ENCODE measurements at places on chromosomes 4 and X.

- no peak for DNase-seq
Measured at GRCh38 chr4:61507091-61507490, 307.0 kb downstream of the ADGRL3 start.

GRCh38 chrX:37060999-37061398 lies 52.8 kb downstream of the FAM47C start:
- no peak for DNase-seq

GRCh38 chr4:174575436-174575835 lies 53.1 kb upstream of the HPGD start:
- DNase-seq: no peak

DNA sequence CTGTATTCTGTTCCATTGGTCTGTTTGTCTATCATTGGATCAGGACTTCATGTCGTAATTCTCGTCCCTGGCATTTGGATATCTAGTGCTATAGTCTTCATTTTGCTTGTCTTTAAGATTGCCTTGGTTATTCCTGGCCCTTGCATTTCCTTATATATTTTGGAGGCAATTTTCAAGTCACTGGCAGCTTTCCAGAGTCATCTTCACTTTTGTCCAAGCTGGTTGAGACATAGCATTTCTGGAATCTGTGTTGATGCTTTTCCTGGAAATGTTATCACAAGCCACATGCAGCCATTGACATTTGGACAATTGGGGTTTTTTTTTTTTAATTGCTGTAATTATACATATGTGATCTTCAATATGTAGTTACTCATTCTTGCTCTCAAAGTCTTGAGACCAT lies 45.2 kb upstream of the HGFAC start:
- no peak for DNase-seq

DNA sequence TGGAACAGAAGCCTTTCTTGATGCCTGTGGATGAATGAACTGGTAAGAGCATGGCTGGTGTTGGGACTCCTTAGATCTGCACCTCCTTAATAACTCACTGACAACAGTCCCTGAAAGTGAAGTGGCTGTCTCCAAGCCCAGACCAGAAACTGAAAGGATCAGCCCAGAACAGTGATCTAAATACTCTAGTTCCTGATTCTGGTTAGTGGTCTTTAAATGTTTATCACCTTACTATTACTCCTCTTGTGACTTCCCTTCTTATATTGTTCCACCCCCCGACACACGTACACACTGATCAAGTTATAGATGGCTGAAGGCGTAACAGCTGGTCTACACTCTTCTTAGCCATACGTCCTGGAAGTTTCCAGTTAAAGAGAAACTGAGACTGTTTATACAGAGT lies 33.8 kb upstream of the ARMCX2 start:
- no peak for DNase-seq

- no peak for DNase-seq
Measured at GRCh38 chr4:80186676-80187075, 10.6 kb upstream of the PRDM8 start.

GRCh38 chr4:73501664-73502265 lies 20.2 kb downstream of the AFM start:
- DNase-seq: no peak

DNA sequence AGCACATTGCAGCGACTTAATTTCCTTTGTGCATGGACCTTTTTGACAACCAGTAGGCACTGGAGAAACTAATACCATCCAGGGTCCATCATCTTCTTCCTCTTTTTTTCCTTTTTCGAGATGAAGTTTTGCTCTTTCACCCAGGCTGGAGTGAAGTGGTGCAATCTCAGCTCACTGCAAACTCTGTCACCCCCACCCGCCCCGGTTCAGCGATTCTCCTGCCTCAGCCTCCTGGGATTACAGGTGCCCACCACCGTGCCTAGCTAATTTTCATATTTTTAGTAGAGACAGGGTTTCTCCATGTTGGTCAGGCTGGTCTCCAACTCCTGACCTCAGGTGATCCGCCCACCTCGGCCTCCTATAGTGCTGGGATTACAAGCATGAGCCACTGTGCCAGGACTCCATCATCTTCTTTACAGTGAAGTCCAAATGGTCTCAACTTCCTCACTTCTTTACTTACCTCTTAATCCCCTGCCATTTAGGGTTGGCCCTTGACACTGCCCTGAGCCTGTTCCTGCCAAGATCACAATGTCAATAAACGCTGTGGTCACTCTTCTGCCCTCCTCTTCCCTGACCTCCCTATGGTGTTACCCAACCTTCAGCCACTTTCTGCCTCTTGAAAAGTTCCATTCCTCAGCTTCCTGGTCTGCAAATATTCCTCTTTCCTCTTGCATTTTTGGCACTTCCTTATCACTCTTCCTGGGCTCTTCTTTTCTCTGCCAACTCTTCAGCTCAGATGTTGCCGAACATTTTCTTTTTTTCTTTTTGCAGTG lies 119.8 kb upstream of the SLC34A2 start:
- DNase-seq: no peak

DNA sequence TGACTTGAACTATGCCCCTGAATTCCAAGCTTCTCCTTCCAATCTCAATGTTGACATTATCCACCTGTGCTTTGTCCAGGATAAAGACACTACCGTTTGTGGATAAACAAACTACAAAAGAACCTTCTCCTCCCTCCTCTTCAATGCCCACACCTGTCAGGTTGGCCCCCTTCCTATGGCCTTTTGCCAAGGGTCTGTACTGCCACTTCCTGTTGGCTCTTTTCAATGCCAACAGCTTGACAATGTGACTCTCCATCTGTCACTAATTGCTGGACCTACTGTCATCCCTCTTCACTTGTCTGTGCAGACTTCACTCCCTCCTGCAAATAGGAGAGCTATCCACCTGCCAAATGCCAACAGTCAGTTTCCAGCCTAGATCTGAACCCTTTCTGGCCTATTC lies 35.8 kb upstream of the MID1 start:
- no peak for DNase-seq

DNA sequence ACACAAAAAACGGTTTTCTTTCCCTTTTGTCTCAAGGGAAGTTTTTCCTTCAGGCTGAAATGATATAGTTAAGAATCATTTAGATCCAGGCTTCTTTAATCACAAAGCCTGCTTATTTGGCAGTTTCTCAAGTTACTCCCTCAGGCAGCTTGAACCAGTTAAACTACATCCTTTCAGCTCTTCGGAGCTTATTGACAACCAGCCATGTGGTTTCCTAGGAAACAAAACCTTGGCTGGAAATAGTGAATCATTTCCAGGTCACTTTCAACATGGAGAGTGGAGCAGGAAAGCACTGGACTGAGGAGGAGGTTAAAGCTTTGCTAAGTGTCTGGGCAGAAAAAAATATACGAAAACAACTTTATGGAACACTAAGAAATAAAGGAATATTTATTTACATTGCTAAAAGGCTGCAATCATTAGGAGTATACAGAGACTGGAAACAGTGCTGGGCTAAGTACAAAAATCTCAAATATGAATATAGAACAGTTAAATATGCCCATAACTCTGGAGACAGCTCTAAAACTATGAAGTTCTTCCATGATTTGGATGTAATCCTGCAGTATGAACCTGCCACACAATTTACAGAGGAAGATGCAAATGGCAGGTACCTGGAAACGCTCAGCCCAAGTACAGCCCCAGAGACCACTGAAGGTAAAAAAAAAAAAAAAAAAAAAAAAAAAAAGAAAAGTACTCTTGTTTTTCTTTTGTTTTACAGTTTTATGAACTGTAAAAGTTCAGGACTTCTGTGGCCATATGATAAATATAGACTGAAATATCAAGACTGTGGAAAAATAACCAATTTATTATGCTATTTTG lies 23.2 kb upstream of the AASDH start:
- DNase-seq: no peak

- DNase-seq: no peak
Measured at GRCh38 chrX:17788439-17788838, 51.1 kb downstream of the SCML1 start.

GRCh38 chrX:104270212-104270611 lies 15.5 kb upstream of the ESX1 start:
- no peak for DNase-seq

- DNase-seq: no peak
Measured at GRCh38 chr4:147423229-147423628, 57.7 kb upstream of the EDNRA start.

DNA sequence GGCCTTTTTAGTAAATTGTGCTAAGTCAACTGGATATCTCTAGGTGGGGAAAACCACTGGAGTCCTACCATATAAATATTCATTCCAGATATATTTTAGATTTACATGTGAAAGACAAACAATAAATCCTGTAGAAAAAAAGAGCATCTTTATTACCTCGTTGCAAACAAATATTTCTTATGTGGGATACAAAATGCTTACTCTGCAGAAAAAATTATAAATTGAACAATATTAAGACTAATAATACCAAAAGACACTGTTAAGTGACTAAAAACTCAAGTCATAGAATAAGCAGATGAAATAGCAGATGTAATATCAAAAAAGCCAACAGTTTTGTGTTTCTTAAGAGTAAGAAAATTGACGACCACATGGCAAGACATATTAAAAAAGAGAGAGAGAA lies 43.8 kb downstream of the SULT1B1 start:
- no peak for DNase-seq

- no peak for DNase-seq
Measured at GRCh38 chr4:139552517-139553307, 3.3 kb downstream of the SETD7 start.

DNA sequence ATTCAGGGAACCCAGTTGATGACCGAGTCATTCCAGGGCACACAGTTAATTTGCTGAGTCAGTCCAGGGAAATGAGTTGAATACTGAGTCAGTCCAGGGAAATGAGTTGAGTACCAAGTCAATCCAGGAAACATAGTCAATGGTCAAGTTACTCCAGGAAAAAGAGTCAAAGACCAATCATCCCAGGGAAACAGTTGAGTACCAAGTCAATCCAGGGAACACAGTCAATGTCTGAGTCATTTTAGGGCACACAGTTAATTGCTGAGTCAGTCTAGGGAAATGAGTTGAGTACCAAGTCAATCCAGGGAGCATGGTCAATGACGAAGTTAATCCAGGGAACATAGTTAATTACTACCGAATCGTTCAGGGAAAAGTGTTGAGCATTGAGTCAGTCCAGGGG lies 754.4 kb downstream of the NLGN4X start:
- no peak for DNase-seq

GRCh38 chr4:1693131-1693896 lies 9.2 kb upstream of the FAM53A start:
- DNase-seq: no peak

DNA sequence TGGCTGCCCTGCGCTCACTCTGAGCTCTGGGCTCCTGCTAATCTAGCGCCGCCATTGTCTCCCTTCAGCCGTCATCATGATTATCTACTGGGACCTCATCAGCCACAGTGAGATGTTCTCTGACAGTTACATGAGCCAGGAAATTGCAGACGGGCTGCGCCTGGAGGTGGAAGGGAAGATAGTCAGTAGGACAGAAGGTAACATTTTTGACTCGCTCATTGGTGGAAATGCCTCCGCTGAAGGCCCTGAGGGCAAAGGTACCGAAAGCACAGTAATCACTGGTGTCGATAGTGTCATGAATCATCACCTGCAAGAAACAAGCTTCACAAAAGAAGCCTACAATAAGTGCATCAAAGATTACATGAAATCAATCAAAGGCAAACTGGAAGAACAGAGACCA lies 21.8 kb upstream of the PIN4 start:
- DNase-seq: no peak

DNA sequence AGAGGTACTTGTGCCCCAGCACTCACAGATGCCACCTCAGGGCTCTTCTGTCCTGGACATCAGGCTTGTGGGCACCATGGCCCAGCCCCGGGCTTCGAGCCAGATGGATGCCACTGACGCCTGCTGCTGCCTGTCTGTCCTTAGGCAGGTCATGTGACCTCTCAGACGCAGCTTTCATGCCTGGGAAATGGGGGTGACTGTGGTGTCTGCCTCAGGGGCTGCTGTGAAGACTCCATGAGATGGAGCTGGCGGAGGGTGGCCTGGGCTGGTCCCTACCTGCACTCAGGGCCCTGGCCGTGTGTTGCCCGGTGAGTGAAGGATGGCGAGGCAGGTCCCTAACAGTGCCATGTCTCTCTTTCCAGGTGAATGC lies 6.5 kb downstream of the CPZ start:
- DNase-seq: no peak

Data from cortex of kidney (tissue), 1 donor.